Naive thymus-derived CD8-positive, alpha-beta T cell (primary cell): ENCODE measurements at places on chromosomes 1 and 21.

GRCh38 chr1:117583247-117583646 lies 22.6 kb upstream of the TENT5C start:
- no peak for DNase-seq

DNA sequence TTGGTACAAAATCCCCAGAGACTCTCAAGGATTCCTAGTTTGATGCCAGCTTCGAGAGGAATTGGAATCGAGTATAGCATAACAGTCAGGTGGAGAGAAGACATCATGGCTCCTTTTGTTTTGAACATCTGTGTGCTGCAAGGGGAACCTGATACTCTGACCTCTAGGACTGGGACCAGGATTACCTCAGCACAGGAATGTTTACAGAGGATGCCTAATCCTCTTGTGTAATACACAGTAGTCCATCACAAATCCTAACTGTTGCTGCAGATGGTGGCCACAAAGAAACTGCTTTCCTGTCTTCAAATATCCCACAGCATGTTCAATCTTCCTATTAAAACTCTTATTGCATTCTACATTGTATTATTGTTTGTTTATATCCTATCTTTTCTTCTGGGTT lies 111.8 kb upstream of the PRMT6 start:
- no peak for DNase-seq

- DNase-seq = no peak
Observed at GRCh38 chr21:30289215-30289614, at the start of gene KRTAP25-1. Gene KRTAP25-1, minus strand, starts transcription at chr21:30289514. Its CDS starts 24 bp downstream, at chr21:30289490.

DNA sequence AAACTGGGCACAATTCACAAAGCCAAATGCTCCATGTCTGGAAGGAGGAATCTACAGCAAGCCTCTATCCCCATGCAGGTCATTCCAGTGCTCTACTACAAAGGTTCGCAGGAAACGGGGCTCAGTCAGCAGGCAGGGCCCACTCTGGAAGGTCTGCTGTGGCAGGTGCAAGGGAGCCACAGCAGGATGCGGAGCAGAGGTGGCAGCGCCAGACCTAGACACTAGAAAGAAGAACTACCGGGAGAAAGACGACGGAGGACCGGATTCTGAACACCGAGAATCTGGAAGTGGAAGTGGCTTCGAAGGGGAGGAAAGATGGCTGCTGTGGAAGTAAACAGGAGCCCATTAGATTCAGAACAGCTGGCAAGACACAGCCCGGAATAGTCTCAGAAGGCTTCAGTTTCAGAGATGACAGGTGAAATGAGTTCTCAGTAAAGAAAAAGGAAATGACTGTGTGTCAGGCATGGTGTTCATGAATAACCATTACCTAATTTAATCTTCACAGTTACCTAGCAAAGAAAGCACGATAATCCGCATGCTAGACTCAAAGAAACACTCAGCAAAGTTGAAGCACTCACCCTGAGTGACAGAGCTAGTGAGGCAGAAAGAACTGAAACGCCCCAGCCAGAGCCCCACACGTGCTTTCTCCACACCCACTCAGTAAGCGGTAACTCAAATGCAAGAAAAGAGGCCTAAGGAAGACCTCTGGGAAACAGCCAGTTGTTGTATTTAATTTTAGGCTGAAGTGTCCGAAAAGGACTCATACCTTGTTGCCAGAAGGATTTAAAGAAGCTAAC lies 21.4 kb downstream of the SETD4 start:
- DNase-seq = no peak

- no peak for DNase-seq
Observed at GRCh38 chr1:27163093-27163492, 8.2 kb upstream of the SLC9A1 start.

GRCh38 chr1:53765657-53766056 lies 26.7 kb upstream of the GLIS1 start:
- DNase-seq = no peak

DNA sequence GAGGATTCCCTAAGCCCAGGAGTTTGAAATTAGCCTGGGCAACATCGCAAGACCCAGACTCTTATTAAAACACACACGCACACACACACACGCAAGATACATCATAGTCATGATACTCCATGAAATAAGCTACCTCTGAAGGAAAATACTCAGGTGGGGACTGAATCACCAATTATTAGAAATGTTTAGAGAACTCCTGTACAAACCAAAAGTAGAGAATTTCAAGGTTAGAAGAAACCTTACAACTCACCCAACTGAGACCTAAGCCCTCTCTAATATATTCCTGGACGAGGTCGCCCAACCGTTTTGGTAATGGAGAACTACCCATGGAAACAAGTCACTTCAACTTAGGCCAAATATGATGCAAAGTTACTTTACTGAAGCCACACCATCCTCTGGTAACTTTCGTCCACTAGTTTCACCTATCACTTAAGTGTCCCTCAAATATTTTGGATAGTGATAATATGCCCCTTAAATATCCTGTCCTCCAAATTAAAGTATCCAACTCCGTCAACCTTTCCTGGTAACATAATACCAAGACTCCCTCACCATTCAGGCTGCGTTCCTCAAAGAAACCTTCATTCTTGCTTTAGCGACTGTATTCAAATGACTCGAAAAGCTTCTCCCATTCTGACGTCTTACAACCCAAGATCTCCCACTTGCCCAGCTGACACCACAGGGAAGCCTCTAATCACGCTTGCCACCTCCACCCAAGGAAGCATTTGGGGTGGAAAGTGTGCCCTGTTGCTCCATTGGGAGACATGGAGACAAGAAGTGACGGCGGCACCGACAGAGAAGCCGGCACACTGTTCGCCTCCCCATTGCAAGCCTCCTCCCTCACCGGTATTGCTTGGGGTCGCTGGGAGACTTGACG lies 856 bp downstream of the NRDC start:
- no peak for DNase-seq
